RPMI7951 (cell line): ENCODE measurements at places on chromosomes 1 and 21.

DNA sequence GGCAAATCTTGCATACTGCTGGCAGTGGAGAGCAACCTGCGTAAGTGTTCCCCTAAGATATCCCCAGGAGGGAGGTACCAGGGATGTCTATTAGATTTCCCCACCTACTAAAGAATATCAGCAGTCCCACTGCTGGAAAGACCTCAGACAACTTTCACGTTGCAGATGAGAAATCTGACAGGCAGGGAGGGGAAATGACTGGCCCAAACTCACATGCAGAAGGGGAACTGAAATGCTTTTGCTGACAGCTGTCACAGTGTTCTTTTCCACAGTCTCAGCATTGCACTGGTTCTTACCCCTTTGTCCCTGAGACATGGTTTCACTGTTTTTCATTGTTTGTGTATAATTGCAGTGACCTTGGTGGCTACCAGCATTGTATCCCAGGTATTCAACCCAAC lies 84.8 kb upstream of the ATP1A1 start:
- DNase-seq: no peak

DNA sequence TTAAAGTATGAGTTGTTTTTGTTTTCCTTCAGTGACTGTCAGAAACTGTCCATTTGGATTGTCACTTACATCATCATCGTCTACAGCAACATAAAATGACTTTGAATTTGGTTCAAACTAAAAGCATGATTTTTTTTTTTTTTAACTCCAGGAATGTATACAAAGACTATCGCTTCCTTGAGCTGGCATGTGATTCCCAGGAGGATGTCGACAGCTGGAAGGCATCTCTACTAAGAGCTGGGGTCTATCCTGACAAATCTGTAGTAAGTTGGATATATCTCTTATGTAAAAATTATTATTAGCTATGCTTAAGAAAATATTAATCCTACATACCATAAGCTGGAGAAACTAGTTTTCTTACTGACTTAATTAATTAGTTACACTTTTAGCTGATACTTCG lies 111.9 kb upstream of the C1orf105 start:
- no peak for DNase-seq

- no peak for DNase-seq
Observed at GRCh38 chr1:2477791-2478499, 1.9 kb downstream of the PLCH2 start.

DNA sequence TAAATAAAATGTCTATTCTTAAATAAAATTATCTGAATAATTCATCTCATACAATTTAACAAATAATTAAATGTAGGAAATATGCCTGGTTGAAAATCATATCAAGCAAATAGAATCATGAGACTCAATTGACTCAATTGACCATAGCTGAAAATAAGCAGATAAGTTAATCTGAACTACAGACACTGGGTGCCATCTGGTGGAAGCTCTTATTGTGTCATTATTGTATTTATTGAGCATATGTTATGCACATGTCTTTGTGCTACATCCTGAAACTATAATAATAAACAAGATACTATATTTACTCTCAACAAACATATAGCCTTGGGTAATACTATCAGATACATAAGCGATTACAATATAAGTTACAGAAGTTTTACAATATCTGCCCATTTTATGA lies 41.0 kb downstream of the BRINP3 start:
- DNase-seq: peak; percentile 9

DNA sequence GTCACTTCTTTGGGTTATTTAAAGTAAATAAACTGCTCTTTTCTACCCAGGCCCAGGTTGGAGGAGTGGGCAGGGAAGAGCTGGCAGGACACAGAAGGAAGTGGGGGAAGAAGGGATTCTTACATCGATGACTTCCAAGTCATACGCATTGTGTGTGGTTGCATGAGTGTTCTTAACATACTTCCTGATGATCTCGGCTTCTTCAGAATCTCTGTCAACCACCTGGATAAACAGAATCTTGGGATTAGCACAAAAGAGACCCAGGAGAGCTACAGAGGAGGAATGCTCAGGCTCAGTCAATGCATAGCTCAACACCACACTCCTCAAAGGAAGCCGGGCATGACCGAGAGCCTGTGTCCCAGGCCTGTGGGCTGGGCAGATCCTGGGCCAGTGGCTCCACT lies 42.1 kb downstream of the PARP1 start:
- DNase-seq: no peak

- no peak for DNase-seq
Observed at GRCh38 chr1:204928671-204929486, 58.2 kb downstream of the NFASC start.

DNA sequence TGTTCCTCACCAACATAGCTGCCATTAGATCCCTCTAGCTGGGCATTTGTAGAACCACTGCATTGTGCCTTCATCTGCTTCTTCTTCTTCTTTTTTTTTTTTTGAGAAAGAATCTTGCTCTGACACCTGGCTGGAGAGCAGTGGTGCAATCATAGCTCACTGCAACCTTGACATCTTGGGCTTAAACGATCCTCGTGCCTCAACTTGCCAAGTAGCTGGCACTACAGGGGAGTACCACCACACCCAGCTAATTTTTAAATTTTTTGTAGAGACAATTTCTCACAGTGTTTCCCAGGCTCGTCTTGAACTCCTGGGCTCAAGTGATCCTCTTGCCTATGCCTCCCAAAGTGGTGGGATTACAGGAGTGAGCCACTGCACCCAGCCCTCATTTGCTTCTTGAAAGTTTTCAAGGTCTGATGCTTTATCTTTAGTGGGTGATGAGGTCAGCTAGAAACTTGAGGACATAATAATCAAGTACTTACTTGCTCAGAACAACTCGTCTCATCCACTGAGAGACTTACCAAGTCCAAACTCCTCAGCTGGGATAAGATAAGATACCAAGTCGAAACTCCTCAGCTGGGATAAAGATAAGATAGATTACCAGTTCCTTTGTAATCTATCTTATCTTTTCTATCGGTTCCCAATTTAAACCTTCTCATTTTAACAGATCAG lies 71.5 kb downstream of the MACF1 start:
- no peak for DNase-seq

GRCh38 chr21:42189431-42189830 lies 29.5 kb upstream of the ABCG1 start:
- DNase-seq: no peak

- peak; percentile 77 for DNase-seq
Observed at GRCh38 chr1:44894591-44894990, 51.5 kb upstream of the PTCH2 start.

- DNase-seq: peak; percentile 30
Observed at GRCh38 chr21:43865540-43866259, 677 bp downstream of the AGPAT3 start.

DNA sequence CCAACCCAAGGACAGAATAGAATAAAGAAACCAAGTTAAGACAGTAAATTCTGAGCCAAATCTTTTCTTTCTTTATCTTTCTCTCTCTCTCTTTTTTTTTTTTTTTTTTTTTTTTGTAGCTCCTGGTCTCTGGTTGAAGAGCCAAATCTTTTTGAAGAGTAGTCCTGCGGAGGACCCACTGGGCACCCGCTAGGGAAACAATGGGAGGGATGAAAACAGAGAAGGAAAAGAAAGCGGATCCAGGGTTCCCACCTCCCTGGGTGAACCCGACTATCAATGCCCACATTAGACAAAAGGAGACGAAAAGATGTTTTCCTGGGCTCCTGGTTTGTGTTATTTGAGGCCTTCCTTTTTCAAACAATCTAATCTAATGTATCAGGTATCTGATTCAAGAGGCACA lies 49.8 kb upstream of the FBXO28 start:
- no peak for DNase-seq

DNA sequence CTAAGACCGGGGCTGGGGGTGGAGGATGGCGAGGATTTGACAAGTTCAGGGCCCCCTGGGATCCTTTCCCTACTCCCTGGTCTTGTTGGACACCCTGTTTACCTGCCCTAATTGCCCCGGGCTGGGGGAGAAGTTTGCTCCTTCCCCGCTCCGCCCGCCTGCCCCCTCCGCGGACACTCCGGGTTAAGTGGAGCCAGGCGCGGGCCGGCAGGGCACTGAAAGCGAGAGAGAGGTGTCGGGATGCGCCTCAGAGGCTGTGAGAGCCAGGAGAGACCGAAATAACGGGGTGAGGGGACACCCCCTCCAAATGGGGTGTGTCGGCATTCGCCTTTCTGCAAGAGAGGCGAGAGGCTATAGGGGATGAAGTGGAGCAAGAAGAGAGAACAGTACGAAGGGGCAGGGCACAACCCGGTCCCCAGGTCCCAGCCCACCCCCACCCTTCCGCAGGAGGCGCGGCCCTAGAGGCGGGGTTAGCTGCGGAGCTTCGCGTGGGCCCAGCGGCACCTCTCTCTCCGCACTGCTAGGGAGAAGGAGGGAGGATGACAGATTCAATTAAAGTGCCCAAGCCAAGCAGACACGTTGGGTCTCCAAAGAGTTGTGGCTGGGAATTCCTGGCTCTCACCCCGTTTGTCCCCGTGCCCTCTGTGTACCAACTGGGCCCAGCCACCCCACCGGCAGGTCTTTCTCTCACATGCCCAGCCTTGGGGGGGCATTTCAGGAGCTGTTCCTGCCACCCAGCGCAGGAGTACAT lies 3.8 kb downstream of the EFNA3 start:
- DNase-seq: no peak

DNA sequence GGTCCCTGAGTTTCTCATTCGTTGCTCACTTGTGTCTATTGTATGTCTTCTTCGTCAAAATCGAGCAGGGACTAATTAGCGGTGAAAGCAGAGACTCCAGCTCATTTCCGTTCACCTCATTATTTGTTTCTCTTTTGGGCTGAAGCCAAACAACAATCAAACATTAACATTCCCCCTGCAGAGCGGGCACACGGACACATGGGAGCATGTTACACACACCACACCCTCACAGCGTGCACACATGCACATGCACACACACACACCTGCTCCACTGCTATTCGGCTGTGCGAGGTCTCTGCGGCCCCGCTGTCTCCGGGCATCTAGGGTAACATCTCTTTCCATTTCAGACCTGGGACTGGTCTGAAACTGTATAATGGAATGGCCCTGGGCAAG lies 58.5 kb upstream of the LRRC8D start:
- no peak for DNase-seq

- DNase-seq: no peak
Observed at GRCh38 chr1:162187687-162188276, 118.3 kb downstream of the NOS1AP start.

DNA sequence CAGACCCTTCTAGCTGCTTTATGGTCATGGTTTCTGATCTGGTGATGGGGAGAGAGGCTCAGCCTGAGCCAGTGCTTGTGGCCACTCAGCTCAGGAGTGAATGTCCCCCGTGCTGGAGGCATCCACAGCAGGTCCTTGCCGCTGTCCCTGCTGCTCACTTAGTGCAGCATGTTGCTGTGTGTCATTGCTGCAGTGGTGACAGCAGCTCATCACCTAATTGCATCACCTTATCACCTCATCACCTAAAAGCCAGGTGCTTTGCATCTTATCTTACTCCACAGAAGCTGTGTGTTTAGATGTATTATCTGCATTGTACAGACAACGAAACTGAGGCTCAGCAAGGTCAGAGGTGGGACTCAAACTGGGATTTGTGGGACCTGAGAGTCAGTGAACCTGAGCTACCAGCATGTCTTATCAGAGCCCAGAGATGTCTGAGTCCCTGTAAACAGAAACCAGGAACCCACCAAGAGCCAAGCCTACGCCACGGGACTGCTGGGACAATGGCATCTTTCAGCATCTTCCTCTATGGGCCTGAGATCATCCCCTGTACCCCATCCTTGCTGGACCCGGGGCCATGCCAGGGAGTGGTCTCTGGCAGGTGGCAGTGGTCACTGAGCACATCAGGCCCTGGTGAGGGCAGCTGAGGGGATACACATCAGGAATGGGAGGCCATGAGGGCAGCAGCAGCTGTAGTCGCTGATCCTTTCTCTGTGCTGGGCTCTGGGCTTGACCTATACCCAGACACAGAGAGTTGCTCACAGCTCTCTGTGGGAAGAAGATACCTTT lies 6.5 kb downstream of the PODN start:
- DNase-seq: no peak

GRCh38 chr1:204190212-204191211 lies 5.8 kb downstream of the KISS1 start:
- peak; percentile 22 for DNase-seq

- no peak for DNase-seq
Observed at GRCh38 chr1:18118491-18118890, 10.9 kb downstream of the IGSF21 start.

DNA sequence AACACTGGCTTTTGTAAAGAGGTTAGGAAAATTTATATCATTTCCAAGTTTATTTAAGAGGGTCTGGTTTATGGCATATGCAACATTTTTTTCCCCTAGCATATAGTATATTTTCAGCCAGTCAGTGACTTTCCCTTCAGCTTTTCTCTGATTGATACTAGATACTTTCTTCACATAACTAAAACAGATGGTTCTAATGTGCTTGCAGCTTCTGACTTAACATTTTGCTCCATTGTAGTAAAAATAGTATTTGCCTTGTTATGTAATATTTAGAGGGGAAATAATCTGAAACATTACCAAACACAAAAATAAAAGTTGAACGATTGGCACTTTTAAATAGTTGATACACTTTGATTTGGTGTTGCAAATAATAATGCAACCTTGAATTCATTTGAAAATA lies 191.7 kb downstream of the GPR52 start:
- DNase-seq: no peak

- peak; percentile 43 for DNase-seq
Observed at GRCh38 chr1:229856009-229856650, 210.9 kb upstream of the GALNT2 start.

DNA sequence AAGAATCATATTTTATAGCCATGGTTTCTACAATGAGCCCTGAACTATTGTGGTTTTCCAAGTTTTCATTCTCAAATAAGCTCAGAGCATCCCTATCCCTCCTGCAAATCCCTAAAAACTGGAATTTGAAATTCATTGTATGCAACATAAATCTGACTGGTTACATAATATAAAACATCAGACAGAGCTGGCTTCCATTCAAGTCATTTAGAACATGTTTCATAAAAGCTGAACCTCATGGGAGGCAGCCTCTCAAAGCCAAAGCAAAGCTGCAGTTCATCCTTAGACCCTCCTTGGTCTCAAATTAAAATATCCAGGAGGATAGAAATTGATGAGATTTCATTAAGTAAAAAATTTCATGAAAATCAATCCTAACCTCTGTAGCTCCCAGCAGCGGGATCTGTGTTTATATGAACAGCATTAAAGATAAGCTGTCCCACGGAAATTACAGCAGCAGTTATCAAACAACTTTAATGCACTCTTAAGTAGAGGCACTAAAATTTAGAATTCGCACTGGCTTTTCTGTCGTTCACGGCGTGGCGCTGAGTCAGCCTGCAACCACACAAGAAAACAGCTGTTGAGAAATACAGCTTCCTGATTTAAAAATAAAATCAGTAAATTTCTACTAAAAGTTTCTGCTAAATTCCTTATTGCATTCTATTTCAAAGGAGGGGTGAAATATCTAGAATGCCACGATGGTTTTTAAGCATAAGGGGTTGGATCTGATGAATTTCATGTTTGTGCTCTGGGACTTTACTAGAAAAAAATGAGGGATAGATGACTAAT lies 99.9 kb upstream of the TIAM1 start:
- no peak for DNase-seq
